ENCODE measurements at places on chromosomes 6 and 20.

- no peak for DNase-seq
Observed at GRCh38 chr20:32431457-32431856, 73.3 kb downstream of the ASXL1 start.

DNA sequence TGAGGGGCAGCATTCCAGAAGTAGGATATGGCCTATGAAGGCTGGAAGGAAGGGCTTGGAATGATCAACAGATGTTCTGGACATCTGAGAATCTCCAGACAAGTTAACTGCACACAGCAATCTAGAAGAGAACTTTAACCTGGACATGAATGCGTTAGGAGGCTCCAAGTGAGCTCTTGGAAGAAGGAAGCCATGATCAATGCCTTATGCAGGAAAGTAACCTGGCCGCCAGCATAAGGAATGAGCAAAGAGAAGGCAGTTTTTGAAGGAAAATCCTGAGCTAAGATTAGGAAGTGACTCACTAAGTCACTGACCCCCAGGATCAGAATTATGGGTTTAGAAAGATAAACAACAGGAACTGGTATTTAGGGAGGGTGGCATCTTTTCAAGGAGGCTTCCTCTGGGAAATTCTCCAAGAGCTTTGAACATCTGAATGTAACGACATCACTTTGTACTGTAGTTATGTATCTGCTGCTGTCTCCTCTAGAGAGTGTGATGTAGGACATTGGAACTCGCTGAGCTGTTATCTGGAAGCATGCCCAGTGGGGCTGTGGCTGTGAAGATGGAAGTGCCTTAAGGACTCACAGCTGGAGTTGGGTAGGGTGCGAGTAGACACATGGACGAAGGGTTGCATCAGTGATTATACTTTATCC is 236.8 kb downstream of the PACRG start:
- DNase-seq = no peak

GRCh38 chr6:52571099-52571755 is 5.6 kb downstream of the TRAM2 start:
- DNase-seq = no peak

- DNase-seq = no peak
Observed at GRCh38 chr6:52162940-52163908, 23.0 kb upstream of the IL17A start.

DNA sequence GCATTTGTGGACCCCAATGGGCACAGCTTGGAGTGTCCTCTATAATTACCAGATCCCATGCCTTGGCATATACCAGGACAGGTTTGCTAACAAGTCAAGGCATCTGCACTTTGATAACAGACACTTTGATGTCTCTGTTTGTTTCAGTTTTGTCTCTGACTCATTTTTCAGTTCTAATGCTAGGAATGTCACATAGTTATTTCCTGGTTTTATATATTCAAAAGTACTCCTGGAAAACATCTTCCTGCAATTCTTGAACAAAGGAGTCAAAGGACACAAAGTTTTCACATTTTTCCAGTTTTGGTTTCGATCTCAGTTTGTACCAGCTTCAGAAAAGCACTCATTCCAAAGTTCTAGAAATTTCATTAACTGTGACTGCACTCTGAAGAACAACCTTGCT is 188.1 kb downstream of the FOXC1 start:
- no peak for DNase-seq

- DNase-seq = no peak
Observed at GRCh38 chr6:16985513-16986284, 116.2 kb upstream of the STMND1 start.

- DNase-seq = no peak
Observed at GRCh38 chr20:44041001-44041400, 126.3 kb downstream of the TOX2 start.

DNA sequence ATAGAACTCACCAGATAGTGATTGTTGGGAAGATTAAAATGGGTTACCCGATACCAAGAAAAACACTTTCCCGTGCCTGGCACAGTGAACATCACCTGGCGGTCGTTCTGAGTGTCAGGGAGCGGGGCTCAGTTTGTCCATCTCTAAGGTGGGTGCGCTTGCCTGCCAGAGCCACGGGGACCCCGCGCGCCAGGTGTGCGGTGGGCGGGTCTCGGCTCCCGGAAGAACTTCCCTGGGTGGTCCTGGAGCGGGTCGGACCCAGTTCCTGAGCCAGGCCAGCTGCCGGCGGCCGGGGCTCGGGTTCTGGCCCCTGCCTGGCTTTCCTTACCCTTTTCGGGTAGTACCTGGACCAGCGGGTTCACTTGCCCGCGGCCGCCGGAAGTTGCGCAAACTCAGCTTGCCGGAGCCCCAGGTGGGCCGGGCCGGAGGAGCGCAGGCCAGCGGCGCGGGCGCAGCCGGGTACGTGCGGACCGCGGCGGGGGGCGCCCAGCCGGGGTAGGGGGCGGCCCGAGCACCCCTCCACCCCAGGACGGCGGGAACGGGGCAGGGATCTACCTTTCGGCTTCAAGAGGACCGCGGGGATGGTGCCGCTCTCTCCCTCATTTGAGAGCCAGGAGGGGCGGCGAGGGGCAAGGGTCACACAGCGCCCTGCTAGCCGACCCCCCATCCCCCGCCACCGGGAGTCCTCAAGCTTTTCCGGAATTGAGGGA is 7.5 kb downstream of the FAM110A start:
- no peak for DNase-seq

- DNase-seq = no peak
Observed at GRCh38 chr20:29762620-29763019, 1494.8 kb upstream of the DEFB115 start.

- no peak for DNase-seq
Observed at GRCh38 chr6:56821005-56821432, 133.9 kb upstream of the BEND6 start.

DNA sequence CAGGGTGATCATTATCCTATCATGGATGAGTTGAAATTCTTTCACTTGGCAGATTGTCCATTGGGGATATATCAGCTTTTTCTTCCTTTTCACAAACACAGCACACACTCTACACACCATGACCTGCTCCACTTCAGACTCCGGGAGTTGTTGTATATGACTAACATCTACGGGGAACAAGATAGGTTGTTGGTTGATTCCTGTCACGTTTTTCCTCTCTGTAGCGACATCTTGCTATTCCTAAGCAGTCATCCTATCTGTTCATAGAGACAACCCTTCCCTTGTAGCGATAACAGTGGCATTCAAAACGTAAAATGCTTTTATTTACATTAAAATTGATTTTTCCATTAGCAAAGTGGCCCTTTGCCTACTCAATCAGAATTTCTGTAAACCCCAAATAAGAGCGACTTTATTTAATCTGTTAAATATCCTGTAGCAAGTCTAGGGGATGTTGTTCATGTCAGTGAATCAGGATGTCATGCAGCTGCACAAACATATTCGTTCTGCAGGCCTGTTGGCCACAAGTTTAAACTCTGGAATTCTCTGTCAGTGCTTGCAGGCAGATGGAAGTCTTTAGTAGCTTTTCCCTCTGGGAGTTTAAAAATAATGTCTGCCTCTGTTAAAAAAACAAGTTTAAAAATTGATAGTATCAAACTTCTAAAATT is 23.1 kb downstream of the PHACTR2 start:
- DNase-seq = no peak

DNA sequence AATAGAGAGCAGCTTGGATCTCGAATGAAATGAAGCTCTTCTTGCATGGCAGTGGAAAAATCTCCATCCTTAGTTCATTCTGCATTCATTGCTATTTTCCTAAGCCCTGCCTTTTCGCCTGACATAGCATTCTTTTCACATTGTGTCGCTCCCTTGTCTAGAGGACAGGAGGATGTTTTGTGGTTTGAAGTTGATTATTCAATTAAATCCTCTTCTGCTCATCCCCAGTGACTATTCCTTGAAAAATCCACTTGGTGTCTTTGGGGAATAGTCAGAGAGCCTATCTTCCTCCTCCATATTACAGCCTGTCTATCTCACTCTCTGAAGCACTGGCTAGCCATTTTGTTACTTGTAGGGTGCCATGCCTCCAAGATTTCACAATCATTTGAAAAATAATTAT is 161.2 kb downstream of the KLHL32 start:
- no peak for DNase-seq

- DNase-seq = no peak
Observed at GRCh38 chr6:119552021-119552420, 202.5 kb upstream of the MAN1A1 start.

DNA sequence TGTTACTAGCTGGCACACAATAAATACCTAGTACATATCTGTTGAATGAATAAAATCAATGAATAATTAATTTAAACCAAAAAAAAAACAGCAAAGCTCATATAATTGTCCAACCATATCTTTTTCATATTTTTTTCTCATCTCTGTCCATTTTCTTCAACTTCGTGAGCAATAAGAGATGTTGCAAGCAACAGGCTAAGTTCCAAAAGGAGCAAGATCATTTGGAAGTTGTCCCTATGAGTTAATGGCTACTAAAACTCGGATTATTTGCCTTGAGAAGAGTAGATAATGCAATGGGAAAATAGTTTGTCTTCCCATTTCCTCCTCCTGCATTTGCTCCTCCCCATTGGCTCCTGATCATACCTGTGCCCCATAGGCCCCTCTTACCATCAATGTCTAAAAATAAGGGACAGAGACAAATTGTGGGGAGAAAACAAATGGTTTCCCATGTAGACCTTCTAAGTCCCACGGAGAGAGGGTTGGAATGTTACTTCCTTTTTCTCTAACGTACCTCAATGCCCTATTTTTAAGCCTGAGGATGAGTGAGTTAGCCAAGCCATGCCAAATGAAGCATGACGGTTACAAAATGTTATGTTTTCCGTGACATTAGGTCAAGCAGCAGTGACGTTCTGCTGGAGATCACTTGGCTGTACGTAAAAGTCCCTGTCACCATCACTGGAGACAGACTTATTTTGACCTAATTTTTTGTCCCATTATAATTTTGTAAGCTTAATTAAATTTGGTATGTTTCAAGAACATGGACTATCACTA is 217.3 kb upstream of the PREP start:
- no peak for DNase-seq

DNA sequence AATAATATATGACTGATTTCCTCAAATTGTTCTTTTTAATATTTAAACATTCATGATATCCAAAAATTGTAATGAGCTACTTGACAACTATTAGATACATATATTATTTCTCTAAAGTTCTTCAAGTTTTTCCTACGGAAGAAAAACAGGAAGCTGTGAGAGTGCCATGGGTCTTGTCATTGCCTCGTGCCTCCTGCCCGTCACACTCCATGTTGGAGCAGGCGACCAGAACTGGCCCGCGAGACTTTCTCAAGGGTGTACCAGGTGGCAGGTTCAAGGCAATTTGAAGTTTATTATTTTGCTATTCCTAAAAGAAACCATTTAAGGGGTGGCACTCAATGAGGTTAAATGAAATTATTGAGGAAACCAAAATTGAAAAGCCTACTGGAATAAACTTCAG is 337.2 kb downstream of the HACE1 start:
- DNase-seq = no peak

DNA sequence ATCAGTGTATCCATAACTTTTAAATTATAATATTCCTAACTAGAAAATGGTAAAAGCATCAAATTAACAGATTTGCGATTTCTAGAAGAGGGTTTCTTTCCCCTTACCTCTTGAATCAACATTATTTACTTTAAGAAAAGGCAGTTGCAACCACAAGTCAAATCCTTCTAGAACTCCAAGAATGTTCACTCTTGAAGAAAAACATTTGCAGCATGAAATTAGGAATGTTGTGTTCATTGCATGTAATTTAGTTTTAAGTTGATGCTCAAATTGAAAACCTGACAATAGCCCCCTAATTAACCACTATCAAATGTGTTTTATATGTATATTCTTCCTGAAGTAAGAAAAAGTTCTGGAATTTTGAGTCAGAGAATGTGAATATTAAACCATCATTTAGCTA is 2.3 kb upstream of the REV3L start:
- no peak for DNase-seq

DNA sequence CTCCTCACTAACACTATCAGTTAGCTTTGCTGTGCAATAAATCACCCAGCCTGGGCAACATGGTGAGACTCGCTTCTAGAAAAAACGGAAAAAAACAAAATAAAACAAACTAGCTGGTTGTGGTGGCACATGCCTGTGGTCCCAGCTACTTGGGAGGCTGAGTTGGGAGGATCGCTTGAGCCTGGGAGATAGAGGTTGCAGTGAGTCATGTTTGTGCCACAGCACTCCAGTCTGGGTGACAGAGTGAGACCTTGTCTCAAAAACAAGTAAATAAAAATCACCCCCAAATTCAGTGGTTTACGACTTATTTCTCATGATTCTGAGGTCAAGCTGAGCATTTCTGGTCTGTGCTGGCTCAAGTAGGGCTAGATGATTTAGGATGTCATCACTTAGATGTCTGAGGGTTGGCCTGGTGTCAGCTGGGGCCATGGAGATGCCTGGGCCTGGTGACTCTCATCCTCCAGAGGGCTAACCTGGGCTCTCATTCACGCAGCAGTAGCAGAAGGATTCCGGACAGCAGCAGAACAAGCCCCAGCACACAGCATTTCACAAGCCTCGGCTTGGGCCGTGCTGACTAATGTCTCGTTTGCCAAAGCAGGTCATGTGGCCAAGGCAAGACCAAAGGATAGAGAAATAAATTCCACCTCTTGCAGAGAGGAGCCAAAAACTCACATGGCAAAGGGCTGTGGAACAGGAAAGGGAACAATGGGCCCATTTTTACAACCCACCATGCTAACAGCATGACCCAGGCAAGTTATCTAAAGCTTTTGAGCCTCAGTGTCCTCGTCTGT is 32.5 kb downstream of the MGME1 start:
- DNase-seq = no peak

- no peak for DNase-seq
Observed at GRCh38 chr20:46150943-46151342, 32.8 kb downstream of the CD40 start.

- DNase-seq = no peak
Observed at GRCh38 chr6:10419749-10420545, 5.1 kb upstream of the TFAP2A start.

- DNase-seq = no peak
Observed at GRCh38 chr6:13830803-13831202, 16.4 kb upstream of the MCUR1 start.

DNA sequence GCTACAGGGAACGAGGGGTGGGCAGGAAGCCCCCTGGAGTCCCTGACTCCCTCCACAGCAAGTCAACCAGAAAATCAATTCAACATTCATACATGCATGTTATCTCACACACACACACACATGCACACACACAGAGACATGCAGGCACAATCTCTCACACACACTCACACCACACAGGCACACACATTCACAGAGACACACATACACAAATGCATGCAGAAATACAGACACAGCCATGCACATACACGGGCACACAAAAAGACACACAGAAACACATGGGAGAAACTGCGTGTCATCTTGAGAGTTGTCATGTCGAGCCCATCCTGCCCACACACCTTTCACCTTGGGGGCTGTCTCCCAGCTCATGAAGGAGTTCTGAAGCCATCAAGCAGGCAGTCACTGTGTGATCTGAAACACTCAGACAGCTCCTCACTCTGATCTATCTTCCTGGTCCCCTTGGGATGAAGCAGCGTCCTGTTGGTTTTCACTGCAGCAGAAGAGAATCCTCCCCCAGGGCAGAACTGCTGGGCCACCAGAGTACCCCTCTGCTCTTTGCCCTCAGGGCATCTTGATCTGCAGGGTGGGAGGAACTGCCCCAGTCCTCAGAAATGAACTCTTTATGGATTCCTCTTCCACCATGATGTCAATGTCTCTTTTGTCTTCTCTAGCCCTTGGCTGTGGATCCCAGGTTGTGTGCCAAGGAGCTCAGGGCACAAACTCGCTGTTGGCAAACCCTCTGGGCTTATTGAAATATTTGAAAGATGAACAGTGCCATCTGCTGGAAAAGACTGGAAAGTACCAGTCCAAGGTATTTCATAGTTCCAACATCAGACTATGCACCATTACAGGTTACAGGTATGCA is 8.8 kb downstream of the RAET1L start:
- DNase-seq = no peak

- no peak for DNase-seq
Observed at GRCh38 chr20:48544402-48545339, 283.1 kb downstream of the PREX1 start.

GRCh38 chr20:13353261-13353945 is 132.3 kb downstream of the ISM1 start:
- no peak for DNase-seq

All from stimulated activated CD8-positive, alpha-beta memory T cell treated with anti-CD3 and anti-CD28 coated beads, Interleukin-15, amount 100 ng/mL, for 1 hour (primary cell).